ENCODE measurements at places on chromosomes 11 and 22. TPM values are rescaled to one million over a fixed set of nuclear protein-coding genes. Genes with fewer than 3 reads are reported as not detected.

Gene MAPK8IP2
- 0.72 TPM for total RNA-seq

Gene SCGB1A1
- not detected for total RNA-seq

Gene HBE1
- total RNA-seq, result not detected

Gene FXYD2
- total RNA-seq, result 1.2 TPM

Gene MB
- total RNA-seq, result not detected

Gene OR51B2
- total RNA-seq, result not detected

Gene APOBEC3B
- 2.6 TPM for total RNA-seq

Gene MUC5AC
- total RNA-seq, result not detected

All from hair follicular keratinocyte (primary cell).